ENCODE measurements at places on chromosomes 7 and 10. TPM values are rescaled to one million over a fixed set of nuclear protein-coding genes. Genes with fewer than 3 reads are reported as not detected.

Gene SBDS
- 191 TPM for total RNA-seq

Gene CHRM2
- total RNA-seq: not detected

GRCh38 chr7:44449584-44449928 is 40.9 kb downstream of the NUDCD3 start:
- DNase-seq: no peak

- no peak for DNase-seq
These were observed 132.6 kb downstream of the CUL2 start for GRCh38 chr10:34957531-34957930.

DNA sequence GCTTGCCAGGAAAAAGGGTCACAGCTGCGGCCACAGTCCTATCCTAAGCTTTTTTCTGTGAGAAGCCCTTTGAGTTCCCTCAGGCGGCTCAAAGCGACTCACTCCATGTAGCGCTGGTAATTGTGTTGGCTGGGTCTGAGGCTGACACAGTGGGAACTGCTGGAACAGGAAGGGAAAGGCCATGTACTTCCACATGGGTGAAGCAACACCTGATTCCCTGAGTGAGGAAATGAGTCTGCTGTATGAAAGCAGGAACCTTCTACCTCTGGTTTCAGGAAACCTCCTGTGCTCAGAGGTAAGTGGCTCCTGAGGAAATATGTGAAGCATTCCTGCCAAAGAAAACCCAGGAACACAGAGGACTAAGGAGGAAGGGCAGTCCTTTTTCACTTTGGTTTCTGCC is 734.6 kb upstream of the SORCS1 start:
- no peak for DNase-seq
